ENCODE measurements at places on chromosomes 4 and X. TPM values are rescaled to one million over a fixed set of nuclear protein-coding genes. Genes with fewer than 3 reads are reported as not detected.

GRCh38 chrX:68196939-68197791, 236.1 kb downstream of the OPHN1 start:
- peak; percentile 42 for DNase-seq

Gene MXD4
- total RNA-seq: 22.9 TPM

DNA sequence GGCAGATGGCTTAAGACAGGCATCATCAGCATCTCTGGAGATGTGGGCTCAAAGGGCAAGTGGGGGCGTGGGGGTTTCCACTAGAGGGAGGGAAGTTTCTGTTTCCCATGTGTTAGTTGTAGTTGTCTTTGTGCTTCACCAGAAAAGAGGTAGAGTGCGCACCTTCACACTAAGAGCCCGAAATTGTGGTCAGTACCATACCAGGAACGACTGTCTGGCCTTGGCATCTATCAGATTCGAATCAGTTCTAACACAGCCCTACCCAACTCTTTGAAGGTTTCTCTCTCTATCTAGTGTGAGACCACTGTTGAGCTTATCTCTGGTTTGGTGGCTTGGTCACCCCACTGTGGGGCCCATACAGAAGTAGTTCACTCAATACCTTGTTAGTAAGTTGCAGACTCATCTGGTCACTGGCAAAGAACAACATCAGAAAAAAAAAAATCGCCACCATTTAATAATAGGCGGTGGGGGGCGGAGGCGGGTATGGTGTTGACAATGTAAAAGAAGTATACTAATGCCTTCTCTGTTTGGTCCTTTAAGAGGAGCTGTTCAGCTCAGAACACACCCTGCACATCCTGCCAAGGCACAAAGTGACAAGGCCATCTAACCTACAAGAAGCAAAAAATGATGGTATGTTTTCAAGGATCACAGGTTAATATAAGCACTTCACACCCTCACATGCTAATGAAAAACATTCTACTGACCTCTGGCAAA, 71.1 kb downstream of the NYX start:
- no peak for DNase-seq

- DNase-seq: no peak
Observed at GRCh38 chrX:554271-554670, 76.3 kb upstream of the SHOX start.

GRCh38 chr4:94348666-94349065, 6.0 kb upstream of the HPGDS start:
- no peak for DNase-seq

DNA sequence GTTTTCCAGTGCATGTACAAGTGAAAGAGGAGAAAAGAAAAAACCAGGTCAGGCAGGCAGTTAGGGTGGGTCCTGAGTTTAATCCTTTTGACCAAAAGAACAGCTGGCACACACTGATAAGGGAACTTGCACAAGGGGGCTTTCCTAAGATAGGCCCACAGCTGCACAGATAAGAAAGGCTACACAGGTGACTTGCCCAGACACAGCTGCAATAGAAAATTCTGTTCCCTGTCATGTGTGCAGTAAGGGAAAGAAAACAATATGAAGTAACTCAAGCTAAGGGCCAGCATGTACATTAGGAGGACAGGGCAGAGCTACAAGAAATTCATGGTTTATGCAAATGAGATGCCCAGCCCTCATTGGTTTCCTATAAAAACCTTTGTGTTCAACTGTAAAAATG, 32.9 kb downstream of the LUZP4 start:
- DNase-seq: no peak

DNA sequence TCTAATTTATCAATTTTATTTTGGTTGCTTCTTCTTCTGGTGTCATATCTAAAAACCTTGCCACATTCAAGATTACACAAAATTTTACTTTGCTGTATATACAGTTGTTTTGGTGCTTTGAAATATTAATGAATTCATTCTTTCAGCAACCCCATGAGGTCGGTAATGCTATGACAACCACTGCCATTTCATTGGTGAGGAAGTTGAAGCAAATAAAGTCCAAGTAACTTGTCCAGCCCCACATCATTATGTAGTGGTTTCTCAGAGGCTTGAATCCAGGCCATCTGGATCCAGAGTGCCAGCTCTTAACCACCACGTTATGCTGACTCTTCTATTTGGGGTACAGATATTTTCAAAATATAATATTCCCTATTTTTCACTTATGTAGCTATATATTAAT, 42.2 kb downstream of the UGT2A3 start:
- DNase-seq: no peak

Gene DGKK
- total RNA-seq: not detected

Gene NR3C2
- total RNA-seq: 1.9 TPM

- peak; percentile 4 for DNase-seq
Observed at GRCh38 chr4:134365852-134366251, 164.3 kb upstream of the PABPC4L start.

DNA sequence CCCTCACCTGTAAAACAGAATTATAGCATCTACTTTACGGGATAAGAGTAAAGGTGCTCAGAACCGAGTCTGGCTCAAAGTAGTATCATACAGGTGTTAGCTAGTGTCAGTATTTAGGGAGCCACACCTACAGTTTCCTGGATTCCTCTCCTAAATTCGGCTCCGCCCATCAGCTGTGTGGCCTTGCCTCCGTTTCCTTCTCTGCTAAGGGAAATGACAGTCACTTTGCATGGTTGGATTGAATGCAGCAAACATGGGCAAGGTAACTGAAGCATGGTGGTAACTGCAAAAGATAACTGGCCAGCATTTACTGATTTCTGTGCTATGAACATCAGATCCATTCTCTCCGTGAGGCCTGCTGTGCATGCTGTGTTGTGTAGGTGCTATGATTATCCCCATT, 2.8 kb downstream of the PPP1R3F start:
- DNase-seq: no peak

Gene TGIF2LX
- 5.8 TPM for total RNA-seq

Gene CFAP47
- 0.84 TPM for total RNA-seq

DNA sequence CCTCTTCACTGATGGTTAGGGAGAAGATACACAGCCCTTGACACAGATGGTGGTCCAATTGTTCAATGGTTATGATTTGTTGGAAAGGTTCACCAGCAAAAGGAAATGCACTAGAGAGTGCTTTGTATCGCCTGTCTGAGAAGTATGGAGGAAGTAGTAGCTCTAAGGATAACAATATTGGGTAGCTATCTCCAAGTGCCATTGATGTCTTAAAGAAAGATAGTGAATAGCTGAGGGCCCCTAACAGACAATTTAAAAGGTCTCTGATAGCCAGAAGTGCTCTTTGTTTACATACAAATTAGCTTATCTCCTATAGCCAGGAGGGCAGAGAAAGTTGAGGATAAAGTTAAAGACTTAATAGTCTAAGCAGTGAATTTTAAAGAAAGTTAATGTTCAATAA, 33.9 kb upstream of the BLTP1 start:
- DNase-seq: no peak

Gene FAT1
- 71.6 TPM for total RNA-seq

- DNase-seq: no peak
Observed at GRCh38 chr4:7793186-7793585, 146.5 kb downstream of the AFAP1 start.

Gene SUPT20HL2
- not detected for total RNA-seq

- DNase-seq: no peak
Observed at GRCh38 chr4:7243609-7244330, 51.4 kb downstream of the SORCS2 start.

DNA sequence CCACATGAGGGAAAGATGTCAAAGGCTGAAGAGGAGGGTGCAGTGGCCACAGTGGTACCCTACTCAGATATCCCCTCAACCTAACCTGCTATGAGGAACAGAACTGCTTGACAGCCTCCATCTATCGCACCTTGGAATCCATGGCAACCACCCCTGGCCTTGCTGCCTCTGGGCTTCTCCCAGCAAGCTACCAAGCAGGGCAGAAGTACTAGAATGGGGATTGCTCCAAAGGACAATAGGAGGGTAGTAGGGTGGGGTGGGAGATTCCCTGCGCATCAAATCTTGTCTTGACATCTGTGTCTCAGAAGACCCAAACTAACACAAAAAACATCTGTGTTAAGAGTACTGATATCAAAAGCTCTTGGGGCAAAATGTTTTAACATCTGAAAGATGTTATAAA, 118.2 kb downstream of the FBXW7 start:
- no peak for DNase-seq

Gene ARHGAP4
- 0.82 TPM for total RNA-seq

- DNase-seq: no peak
Observed at GRCh38 chrX:100417681-100418080, 7.6 kb upstream of the PCDH19 start.

Gene DCLK2
- 6.5 TPM for total RNA-seq

DNA sequence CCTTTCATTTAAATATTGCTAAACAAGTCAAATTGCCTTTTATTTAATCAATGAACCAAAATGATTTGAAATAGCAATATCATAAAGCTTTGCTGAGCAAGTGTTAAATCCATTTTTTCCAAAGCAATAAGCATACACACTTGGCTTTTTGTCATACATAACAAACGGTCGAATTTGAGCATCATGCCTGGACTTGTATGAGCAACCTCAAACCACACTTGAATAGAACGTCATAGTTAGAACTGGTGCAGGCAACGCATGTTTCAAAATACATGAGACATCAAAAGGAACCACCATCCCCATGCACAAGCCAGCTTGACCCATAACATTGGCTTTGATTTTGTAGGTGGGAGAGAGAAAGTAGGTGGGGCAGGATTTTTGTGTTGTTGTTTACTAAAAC, 812.3 kb upstream of the FRG1 start:
- no peak for DNase-seq

DNA sequence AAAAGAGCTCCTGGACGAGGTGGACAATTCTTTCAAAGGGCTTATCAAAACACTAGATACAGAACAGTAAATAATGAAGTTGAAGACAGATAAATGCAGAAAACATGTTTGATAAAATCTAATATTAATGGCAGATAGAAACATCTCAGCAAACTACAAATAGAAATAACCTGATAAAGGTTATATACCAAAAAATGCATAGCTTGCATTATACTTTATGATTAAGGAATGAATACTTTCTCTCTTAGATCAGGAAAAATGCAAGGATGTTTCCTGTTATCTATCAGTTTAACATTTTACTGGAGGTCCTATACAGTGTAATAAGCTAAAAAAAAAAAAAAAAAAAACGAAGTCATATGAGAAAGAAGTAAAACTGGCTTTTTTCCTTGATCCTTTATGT, 304.5 kb upstream of the CXorf51A start:
- no peak for DNase-seq

DNA sequence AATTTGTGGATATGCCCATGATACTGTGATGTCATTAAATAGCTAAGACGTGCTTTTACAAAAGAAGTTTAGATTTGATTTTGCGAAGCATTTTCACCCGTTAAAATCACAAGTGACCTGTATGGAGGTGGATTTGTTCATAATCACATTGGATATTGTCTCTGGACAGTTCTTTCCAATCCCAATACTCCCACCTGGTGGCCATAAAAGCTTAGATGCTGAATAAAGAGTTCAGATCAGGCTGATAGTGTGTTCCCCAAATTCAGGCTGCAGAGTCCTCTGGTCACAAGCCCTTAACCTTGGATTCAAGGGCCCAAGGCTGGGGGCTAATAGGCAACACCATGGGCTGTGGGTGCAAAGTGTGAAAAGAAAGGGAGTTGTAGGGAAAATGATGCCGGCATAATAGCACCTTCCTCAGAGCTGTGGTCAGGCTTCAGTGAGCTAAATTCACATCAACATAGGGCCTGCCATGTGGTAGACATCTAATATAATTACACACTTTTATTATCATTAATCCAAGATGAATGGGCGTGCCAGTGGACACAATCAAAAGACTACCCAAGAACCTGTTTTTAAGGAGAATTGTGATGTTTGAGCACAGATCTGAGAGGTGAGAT, 28.1 kb downstream of the SMIM43 start:
- DNase-seq: peak; percentile 48

DNA sequence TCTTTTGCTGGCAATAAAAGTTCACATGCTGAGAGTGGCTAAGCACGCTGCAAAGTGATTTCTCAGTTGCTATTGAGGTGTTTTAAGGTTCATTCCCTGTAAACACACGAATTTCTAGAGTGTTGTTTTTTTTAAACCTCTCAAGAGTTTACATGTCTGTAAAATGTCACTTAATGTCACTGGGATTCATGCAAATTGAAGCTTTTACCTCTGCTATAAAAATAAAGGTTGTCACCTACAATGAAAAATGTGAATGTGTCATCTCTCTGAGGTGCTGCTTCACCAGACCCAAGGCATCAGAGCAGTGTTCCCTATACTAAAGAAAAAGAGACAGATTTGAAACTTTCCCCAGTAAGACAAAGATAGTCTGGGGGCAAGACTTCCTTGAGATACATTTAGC, 127.0 kb downstream of the PPA2 start:
- no peak for DNase-seq

Gene MAP3K15
- total RNA-seq: 1.4 TPM

DNA sequence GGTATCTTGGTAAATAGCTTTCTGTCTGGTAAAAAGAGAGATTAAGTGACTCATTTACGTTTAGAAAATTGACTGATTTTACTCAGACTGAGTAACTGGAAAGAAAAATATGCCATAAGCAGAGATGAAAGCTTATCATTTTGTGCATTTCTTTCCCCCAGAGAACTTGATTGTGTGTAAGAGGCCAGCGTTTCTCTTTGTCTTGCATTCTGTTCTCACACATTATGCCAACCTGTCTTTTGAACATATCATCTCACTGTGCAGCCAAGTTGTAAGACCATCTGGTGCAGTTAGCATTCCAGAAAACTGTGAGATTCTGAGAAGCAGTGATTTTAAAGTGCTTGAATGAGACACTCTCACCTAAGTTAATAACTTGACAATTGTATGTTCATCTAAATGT, 651.3 kb downstream of the TECRL start:
- DNase-seq: no peak

- DNase-seq: no peak
Observed at GRCh38 chr4:107838861-107839565, 14.3 kb downstream of the SGMS2 start.

Gene NXF2B
- total RNA-seq: not detected

Gene GABRG1
- 1.0 TPM for total RNA-seq

DNA sequence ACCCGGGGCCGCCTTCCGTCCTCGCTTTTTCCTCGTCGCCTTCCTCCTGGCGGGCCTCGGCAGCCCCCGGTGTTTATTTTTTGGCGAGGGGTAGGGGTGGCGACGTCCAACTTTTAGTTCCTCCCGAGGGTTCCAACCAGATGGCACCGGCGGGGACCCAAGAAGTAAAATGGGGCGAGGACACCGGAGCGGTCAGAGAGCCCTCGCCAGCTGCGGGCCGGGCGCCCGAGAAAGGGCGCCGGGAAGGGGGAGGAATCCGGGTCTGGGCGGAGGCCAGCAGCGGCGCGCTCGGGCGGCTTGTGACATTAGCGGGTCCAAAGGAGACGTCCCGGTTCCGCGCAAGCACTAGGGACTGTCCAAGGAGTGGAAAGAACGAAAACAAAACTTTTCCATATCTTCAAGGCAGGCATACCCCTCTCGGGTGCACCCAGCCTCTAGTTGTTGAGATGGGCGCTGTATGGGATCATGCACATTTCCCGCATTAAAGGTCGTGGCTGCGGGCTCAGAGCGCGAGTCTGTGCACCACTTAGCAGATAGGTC, 691 bp upstream of the USP46 start:
- DNase-seq: no peak

Gene COX7B2
- total RNA-seq: not detected

DNA sequence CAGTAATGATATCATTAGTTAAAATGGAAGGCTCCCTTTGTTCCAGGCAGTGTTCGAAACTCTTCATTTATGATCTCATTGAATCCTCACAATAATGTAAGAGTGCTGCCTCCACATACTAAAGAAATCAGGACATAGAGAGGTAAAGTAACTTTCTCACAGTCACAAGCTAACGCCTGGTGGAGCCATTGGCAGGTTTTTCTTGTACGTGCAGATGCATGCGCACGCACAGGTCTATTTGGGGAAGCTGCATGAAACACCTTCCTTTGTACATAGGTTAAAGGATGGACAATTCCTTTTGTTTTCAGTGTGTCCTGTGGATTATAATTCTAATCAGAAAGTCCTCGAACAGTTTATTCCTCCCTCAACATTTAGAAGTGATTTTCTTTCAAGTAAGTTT, 176.2 kb downstream of the RAPGEF2 start:
- DNase-seq: no peak

All from H4 (cell line).